ENCODE measurements at places on chromosomes 5 and 9.

- DNase-seq: no peak
Measured at GRCh38 chr9:136576269-136576626, 30.4 kb upstream of the NOTCH1 start.

DNA sequence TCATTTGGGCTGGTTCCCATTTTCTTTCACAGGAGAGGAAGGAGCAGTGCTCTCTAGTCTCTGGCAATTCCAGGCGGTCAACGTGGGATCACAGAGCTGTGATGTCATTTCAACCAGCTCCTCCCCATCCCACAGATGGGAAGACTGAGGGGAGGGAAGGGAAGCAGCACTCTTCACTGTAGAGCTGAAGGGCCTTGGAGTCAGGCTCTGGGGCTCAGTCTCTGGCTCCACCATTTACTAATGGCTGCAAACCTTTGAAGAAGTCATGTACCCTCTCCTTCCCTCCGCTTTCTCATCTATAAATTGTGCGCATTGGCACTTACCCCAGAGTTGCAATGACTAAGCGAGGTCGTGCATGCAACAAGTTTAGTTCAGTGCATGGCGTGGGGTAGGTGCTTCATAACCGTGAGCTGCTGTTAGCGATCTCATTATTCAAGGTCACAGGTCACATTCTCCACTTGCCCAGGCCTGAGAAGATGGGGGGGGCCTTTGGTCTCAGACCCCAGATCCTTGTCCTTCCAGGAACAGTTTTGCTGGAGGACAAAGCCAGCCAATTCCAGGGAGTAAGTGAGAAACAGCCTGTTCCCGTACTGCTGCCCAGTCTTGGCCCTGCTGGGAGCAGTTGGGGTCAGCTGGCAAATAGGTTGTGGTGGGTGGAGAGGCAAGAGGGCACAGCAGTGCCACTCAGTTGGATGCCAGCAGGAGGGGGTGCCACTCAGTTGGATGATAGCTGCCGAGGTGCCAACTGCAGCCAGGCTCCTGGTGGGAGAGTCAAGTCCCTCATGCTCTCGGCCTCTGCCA, 136.7 kb downstream of the RGS3 start:
- DNase-seq: no peak

- DNase-seq: peak; percentile 62
Measured at GRCh38 chr5:141636413-141637122, at the start of the genes HDAC3 and RELL2. Gene HDAC3 (minus strand): TSS chr5:141636849. CDS start chr5:141636790, 59 bp downstream. Gene RELL2 (plus strand): TSS chr5:141636997. CDS start chr5:141638226, 1,229 bp downstream.

GRCh38 chr5:59317023-59317773, 576.3 kb downstream of the PDE4D start:
- DNase-seq: peak; percentile 57

GRCh38 chr9:38419181-38419580, 5.1 kb downstream of the IGFBPL1 start:
- no peak for DNase-seq

- no peak for DNase-seq
Measured at GRCh38 chr5:95901676-95902627, 59.7 kb downstream of the ELL2 start.

Measured in smooth muscle cell of the brain vasculature (primary cell).